ENCODE measurements at places on chromosomes 7 and 10.

GRCh38 chr7:91945476-91945875 lies 4.8 kb downstream of the AKAP9 start:
- H3K36me3 ChIP-seq: no peaks in the 10 kb centered on the region
- H3K4me1 ChIP-seq: peaks cover 52% of the 10 kb centered on the region
- no peak overlapping the region for H3K4me3 ChIP-seq
- H3K27me3 ChIP-seq: no peaks in the 10 kb centered on the region
- H3K27ac ChIP-seq: peak overlapping the region; percentile 76

DNA sequence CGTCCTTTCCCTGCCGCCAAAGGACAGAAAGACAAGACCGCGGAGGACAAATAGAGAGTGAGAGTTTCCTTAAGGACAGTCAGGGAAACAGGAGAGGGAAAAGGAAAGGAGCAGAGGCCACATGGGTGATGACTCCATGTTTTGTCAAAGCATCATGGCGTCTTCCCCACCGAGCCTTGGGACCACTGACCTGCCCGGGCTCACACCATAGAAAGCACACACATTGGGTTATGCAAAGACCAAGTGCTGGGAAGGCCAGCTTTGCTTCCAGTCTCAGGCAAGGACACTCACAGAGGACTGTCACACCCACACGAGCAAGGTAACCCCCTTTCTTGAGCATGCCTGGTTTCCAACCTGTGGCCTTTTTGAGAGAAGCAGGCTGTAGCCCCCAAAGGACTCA lies 23.3 kb upstream of the HABP2 start:
- H3K27ac ChIP-seq: no peak overlapping the region
- H3K4me1 ChIP-seq: no peaks in the 10 kb centered on the region
- no peak for DNase-seq
- peaks cover 2% of the 10 kb centered on the region for H3K27me3 ChIP-seq
- no peaks in the 10 kb centered on the region for H3K36me3 ChIP-seq

GRCh38 chr10:89295597-89295996 lies 6.2 kb upstream of the IFIT2 start:
- no peak overlapping the region for H3K4me3 ChIP-seq
- no peak overlapping the region for H3K27ac ChIP-seq
- no peaks in the 10 kb centered on the region for H3K27me3 ChIP-seq
- H3K36me3 ChIP-seq: no peaks in the 10 kb centered on the region

DNA sequence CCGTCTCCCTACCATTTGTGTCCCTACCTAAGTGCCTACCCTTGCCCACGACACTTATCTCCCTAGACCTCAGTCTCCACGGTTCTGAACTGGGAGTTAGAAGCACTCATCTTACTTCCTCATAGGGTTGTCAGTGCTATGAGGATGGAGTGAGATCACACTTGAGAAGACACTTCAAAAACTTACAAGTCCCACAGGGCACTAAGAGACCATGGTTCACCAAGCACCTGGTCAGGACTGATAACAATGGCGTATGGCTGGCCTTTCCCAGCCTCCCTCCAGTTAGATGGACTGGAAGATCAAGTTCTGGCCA lies 43.2 kb downstream of the KCNMA1 start:
- no peak for DNase-seq
- H3K36me3 ChIP-seq: no peaks in the 10 kb centered on the region
- no peak overlapping the region for H3K4me3 ChIP-seq
- no peaks in the 10 kb centered on the region for H3K4me1 ChIP-seq
- no peaks in the 10 kb centered on the region for H3K27me3 ChIP-seq
- H3K27ac ChIP-seq: no peak overlapping the region

DNA sequence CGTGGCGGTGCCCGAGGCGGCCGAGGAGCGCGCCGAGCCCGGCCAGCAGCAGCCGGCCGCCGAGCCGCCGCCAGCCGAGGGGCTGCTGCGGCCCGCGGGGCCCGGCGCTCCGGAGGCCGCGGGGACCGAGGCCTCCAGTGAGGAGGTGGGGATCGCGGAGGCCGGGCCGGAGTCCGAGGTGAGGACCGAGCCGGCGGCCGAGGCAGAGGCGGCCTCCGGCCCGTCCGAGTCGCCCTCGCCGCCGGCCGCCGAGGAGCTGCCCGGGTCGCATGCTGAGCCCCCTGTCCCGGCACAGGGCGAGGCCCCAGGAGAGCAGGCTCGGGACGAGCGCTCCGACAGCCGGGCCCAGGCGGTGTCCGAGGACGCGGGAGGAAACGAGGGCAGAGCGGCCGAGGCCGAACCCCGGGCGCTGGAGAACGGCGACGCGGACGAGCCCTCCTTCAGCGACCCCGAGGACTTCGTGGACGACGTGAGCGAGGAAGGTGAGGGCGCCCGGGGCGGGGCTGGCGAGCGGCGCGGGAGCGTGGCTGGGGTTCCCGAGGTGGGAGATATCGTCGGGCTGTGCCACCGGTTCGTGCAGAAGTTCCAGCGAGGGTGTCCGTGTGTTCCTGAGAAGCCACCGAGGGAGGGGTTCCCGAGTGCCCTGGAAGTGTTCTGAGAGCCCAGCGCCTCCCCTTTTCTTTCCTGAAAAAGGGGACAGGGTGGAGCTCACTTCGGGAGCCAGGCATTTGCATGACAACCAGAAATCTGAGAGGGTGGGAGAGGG lies 495 bp downstream of the EIF3B start:
- no peaks in the 10 kb centered on the region for H3K27me3 ChIP-seq
- H3K36me3 ChIP-seq: no peaks in the 10 kb centered on the region
- H3K4me1 ChIP-seq: peaks cover 25% of the 10 kb centered on the region
- DNase-seq: no peak
- H3K4me3 ChIP-seq: peak overlapping the region; percentile 83

GRCh38 chr10:48273741-48274140 lies 755 bp downstream of the FRMPD2 start:
- no peaks in the 10 kb centered on the region for H3K27me3 ChIP-seq
- no peak overlapping the region for H3K4me3 ChIP-seq
- no peak for DNase-seq
- no peak overlapping the region for H3K27ac ChIP-seq
- no peaks in the 10 kb centered on the region for H3K4me1 ChIP-seq

DNA sequence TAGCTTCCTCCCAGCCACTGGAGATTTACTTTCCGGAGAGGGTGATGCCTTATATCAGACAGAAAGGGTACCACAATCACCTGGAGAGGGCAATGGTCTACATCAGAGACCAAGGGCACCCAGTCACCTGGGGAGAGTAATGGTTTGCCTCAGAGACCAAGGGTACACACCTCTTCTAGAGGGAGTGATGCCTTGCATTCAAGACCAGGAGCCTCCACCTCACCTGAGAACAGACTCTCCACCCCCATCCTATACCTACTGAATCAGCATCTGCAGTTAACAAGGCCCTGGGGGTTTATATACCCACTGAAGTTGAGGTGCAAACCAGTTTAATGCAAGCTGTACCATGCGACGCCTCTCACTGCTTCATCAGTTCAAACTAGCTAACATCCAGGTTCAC lies 270.2 kb upstream of the IGFBP3 start:
- DNase-seq: no peak
- no peak overlapping the region for H3K4me3 ChIP-seq
- no peak overlapping the region for H3K27ac ChIP-seq
- no peaks in the 10 kb centered on the region for H3K36me3 ChIP-seq
- no peaks in the 10 kb centered on the region for H3K27me3 ChIP-seq
- no peaks in the 10 kb centered on the region for H3K4me1 ChIP-seq

DNA sequence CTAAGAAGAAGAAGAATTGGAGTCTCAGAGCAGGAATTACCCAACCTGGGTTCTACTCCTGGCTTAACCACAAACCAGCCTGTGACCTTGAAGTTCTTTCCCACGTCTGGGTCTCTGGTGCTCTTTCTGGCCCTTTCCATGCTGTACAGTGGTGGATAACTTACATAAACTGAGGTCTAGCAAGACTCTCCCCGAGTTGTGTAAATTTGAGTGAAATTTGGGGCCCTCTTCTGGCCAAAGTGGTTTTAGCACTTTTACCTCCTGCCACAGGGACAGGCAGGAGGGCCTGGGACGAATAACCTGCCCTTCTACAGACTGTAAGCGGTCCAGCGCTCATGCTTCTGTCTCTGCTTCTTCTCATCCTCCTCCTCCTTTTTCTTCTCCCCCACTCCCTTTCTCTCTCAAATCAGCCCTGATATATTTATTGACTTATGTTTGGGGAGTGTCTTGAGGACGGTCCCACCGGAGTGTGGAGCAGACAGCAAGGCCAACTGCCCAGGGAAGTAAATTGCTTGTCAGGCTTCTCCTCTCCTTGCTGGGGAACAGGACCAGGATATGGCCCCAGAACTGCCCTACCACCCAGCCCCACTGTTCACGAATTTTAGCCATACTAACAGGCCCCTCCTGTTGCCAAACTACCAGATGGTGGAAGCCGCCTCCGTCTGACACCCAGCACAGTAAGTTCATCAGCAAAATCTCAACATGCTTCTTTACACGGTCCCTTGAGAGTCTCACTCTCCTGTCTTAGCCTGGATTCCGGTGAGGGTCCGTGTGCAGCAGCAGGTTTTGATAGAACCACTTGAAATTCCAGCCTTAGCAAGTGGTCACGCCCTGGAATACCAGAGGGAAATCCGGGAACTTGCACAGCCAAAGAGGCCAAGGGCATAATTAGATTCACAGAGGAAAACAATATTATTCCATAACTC lies 4.0 kb upstream of the SH3PXD2A start:
- no peaks in the 10 kb centered on the region for H3K36me3 ChIP-seq
- no peaks in the 10 kb centered on the region for H3K27me3 ChIP-seq
- peak; percentile 66 for DNase-seq
- no peak overlapping the region for H3K4me3 ChIP-seq
- peaks cover 7% of the 10 kb centered on the region for H3K4me1 ChIP-seq

DNA sequence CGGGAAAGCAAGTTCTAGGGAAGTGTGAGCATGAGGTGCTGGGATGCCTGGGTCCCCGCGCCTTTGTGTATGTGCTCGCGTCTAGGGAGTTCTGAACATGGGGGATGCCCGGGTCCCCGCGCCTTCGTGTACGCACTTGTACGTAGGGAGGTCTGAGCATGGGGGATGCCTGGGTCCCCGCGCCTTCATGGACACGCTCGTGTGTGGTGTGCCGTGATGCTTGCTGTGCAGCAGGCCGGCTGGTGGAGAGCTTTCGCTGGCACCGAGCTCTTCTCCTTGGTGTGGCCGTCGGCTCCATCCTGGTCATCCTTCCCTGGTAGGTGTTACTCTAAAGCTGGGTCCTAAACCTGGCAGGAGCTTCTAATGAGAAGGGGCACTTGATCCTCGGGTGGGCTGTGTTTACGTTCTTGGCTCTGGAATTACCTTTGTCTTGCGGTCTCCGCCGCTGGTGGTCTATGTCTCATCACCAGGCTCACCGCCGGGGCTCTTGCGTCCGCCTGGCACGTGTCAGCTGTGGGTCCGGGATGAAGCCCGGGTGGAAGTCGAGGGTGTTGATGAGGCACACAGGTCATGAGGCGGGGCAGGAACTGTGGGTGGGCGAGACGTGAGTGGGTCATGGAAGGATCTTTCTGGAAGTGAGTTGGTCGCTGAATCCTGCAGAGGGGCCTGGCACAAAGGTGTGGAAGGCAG lies 63.5 kb downstream of the DNAJB6 start:
- no peak overlapping the region for H3K4me3 ChIP-seq
- peaks cover 2% of the 10 kb centered on the region for H3K4me1 ChIP-seq
- no peak for DNase-seq

DNA sequence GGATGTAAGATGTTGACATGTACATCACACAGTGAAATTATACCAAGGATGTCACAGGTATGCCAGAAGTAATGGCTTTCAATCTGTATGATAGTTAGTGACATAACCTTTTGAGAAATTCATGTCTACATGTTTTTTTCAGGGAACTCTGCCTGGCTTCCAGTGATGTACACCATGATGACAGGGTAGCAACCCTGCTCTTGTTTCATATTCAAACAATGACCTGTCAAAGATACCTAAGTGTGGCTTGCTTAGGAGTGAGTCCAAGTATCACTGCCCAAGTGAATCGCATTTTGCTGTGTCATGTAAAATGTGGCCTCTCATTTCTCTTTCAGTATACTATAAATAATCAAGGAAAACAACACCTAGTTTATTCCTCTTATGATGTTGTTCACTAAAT lies 205.8 kb upstream of the DKK1 start:
- no peak overlapping the region for H3K27ac ChIP-seq
- DNase-seq: no peak
- no peaks in the 10 kb centered on the region for H3K4me1 ChIP-seq
- no peak overlapping the region for H3K4me3 ChIP-seq

- H3K27me3 ChIP-seq: no peaks in the 10 kb centered on the region
- H3K4me1 ChIP-seq: no peaks in the 10 kb centered on the region
- DNase-seq: no peak
- no peak overlapping the region for H3K27ac ChIP-seq
- no peaks in the 10 kb centered on the region for H3K36me3 ChIP-seq
- no peak overlapping the region for H3K4me3 ChIP-seq
Measured at GRCh38 chr7:71444130-71444529, 312.2 kb downstream of the GALNT17 start.

- H3K27ac ChIP-seq: no peak overlapping the region
- DNase-seq: no peak
- no peaks in the 10 kb centered on the region for H3K27me3 ChIP-seq
- H3K4me3 ChIP-seq: peak overlapping the region; percentile 39
- H3K36me3 ChIP-seq: no peaks in the 10 kb centered on the region
Measured at GRCh38 chr7:5478568-5479430, 55.2 kb upstream of the TNRC18 start.

DNA sequence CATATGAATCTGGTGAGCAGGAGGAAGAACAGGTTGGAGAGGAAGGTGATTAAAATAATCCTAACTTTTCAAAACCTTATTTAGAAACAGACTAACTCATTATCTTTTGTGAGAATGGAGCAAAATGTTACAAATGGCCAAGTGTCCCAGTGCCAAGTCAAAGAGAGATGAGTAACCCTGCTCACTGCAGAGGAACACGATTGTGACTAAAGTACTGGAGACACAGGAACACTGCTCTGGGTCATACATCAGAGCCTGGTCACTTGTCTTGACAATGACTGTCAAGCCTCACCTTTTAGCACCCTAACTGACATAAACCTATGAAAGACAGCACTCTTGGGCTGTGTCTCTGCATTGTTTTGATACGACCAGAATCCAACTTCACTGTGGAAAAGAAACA lies 108.8 kb downstream of the SGMS1 start:
- H3K4me1 ChIP-seq: peaks cover 29% of the 10 kb centered on the region
- no peak overlapping the region for H3K4me3 ChIP-seq
- no peak for DNase-seq
- no peaks in the 10 kb centered on the region for H3K27me3 ChIP-seq

- no peak overlapping the region for H3K27ac ChIP-seq
- no peak for DNase-seq
- peaks cover 9% of the 10 kb centered on the region for H3K36me3 ChIP-seq
- H3K27me3 ChIP-seq: no peaks in the 10 kb centered on the region
Measured at GRCh38 chr7:45060295-45060694, 28.5 kb downstream of the NACAD start.

GRCh38 chr7:1100834-1101562 lies 13.1 kb downstream of the GPER1 start:
- no peaks in the 10 kb centered on the region for H3K36me3 ChIP-seq
- no peak overlapping the region for H3K4me3 ChIP-seq
- DNase-seq: no peak
- no peak overlapping the region for H3K27ac ChIP-seq
- no peaks in the 10 kb centered on the region for H3K27me3 ChIP-seq
- H3K4me1 ChIP-seq: no peaks in the 10 kb centered on the region

Measured in adrenal gland (tissue), 19 donors.